Left renal pelvis (tissue), 4 donors: ENCODE measurements at places on chromosomes 6 and 20.

DNA sequence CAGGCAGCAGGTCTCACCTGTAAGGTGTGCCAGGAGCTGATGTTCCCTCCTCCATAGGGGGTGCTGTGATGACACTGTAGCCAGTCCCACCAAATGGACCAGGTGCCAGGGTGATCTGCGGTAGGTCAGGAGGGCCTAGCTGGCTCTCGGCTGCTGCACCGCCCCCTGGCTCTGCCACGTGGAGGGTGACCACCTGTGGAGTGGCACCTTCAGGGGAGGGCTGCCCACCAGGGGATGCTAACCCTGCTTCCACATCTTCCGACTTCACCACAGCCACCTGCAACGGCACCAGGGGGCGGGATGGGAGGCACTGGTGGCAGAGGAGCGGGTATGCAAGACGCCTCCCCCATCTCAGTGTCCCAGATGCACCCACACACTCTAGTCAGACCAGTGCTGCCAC is 18.3 kb downstream of the ZNF335 start:
- no peak for DNase-seq

- DNase-seq, result no peak
Observed at GRCh38 chr6:3835055-3835731, 14.0 kb upstream of the FAM50B start.

DNA sequence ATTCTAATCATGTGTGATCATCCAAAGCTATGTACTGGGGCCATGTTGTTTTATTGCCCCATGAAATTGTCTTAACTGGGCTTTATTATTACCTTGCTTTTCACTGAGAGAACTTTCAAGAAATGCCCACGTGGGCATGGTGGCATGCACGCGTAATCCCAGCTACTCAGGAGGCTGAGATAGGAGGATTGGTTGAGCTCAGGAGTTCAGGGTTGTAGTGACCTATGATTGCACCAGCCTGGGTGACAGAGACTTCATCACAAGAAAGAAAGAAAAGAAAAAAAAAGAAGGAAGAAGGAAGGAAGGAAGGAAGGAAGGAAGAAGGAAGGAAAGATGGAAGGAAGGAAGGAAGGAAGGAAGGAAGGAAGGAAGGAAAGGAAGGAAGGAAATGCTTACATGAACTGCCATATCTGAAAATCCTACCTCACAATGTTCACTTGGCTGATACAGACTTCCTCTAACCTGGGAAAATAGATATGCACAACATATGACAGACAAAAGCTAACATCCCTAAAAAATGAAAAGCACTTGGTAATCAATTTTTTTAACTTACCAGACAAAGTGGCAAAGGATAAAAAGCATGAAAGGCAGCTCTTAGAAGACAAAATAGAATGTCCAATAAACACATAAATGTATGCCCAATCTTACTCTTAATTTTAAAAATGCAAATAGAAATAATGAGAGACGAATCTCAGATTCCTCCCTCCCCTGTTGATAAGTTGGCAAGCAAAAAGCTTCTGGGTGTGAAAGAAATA is 25.5 kb upstream of the TMEM244 start:
- no peak for DNase-seq

DNA sequence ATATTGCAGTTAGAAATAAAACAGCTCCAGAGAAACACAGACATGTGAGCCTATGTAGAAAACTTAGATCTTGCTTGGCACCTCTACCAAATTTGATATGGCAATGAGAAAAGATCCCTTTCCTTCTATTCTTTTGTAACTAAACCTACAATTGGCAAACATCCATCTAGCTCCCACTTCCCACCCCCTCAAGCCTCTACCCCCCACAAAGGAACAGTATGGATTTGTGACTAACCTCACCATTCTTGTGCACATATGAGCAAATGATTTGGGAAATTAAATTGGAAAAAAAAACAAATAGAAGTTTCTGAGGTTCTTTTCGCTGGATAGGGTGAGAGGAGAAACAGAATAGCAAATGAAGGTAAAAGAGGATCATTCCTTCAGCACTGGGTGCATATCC is 85.8 kb upstream of the TIAM2 start:
- no peak for DNase-seq

- no peak for DNase-seq
Observed at GRCh38 chr6:110731196-110731595, 84.1 kb downstream of the CDK19 start.

GRCh38 chr6:30800871-30801270 is 56.5 kb upstream of the IER3 start:
- DNase-seq, result no peak

DNA sequence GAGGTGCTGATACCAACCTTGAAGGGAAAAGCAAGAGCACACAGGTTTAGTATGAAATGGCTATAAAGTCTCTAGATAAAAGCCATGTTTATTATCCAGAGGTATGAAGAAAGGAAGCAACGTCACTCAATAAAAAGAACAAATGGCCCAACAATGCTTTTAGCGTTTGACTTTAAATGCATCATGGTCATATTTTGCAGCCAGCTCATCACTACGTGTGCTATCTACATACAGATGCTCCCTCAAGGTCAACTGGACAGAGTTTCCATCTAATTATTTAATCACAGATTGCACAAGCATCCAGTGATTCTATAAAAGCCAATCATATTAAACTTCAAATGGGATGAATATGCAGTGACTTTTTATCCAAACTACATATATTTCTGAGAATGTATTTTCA is 127.6 kb upstream of the SYNDIG1 start:
- no peak for DNase-seq

DNA sequence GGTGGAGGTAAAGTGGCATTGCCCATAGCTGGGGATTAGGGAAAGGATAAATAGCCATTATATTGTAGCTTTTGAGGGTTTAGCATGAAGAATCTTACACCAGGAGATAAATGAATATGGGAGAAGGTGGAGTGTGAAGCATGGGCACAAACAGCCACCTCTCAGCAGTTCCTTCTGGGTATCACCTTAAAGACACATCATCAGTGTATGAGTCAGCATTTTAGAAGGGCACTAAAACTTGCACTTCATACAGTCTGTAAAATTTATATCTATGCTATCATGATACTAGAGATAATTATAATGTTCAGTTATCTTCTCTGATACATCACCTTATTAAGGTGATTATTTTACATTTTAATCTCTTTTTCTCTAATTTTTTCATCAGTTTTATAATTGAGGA is 25.3 kb downstream of the SLC35A1 start:
- DNase-seq, result no peak

DNA sequence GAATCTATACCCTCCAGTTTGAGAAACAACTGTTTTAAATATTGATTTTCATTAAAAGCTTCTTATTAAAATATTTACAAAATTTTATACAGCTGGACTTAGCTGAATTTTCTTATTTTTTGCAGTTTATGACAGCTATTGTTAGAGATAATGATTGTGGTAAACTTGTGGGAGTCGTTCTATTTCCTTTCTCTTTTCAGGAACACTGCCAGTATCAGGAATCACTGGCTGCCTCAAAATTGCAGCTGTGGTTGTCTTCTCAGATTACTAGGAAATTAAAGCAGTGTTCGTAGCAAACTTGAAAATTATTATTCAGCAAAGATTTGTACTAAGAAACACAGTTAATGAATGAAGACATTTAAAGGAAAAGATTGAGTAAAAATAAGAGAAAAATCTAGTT is 311.0 kb downstream of the CENPW start:
- no peak for DNase-seq

DNA sequence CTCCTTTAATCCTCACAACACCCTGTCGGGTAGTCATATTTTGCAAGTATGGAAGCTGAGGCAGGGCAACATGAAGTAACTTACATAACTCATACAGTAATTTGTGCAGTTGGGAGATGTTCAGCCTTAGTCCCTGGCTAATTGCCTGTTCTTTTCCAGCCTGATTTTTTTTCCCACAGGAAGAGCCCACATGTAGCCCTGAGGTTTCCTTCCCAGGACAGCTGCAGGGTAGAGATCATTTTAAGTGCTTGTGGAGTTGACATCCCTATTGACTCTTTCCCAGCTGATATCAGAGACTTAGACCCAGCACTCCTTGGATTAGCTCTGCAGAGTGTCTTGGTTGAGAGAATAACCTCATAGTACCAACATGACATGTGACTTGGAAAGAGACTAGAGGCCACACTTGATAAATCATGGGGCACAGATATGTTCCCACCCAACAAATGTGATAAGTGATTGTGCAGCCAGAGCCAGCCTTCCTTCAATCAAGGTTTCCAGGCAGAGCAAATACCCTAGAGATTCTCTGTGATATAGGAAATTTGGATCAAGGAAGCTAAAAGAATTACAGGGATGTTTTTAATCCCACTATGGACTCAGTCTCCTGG is 5.0 kb upstream of the BTN2A1 start:
- DNase-seq, result no peak

- peak; percentile 5 for DNase-seq
Observed at GRCh38 chr20:1005452-1006027, 3.4 kb upstream of the RSPO4 start.

- no peak for DNase-seq
Observed at GRCh38 chr20:1618954-1619540, 762 bp downstream of the SIRPB1 start.

DNA sequence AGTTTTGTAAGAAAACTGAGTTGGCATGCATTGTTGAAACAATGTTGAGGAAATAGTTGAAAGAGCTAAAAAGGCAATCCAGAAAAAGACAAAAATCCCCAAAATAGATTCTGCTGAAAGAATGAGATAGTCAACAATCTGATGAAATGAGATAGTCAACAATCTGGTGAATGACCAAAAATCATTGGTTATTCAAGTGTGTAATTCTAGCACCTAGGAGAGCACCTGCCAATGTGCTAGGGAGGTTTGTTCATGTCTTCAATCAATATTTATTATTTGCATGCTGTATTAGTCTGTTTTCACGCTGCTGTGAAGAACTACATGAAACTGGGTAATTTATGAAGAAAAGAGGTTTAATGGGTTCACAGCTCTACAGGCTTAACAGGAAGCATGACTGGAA is 307.1 kb upstream of the HSF2 start:
- DNase-seq, result no peak

GRCh38 chr6:115902436-115902835 is 158.3 kb downstream of the FRK start:
- peak; percentile 17 for DNase-seq
